ENCODE measurements at places on chromosomes 4 and X.

GRCh38 chr4:144495944-144496343, 150.0 kb upstream of the HHIP start:
- DNase-seq: no peak

- DNase-seq: no peak
Measured at GRCh38 chr4:80173841-80174240, 23.5 kb upstream of the PRDM8 start.

DNA sequence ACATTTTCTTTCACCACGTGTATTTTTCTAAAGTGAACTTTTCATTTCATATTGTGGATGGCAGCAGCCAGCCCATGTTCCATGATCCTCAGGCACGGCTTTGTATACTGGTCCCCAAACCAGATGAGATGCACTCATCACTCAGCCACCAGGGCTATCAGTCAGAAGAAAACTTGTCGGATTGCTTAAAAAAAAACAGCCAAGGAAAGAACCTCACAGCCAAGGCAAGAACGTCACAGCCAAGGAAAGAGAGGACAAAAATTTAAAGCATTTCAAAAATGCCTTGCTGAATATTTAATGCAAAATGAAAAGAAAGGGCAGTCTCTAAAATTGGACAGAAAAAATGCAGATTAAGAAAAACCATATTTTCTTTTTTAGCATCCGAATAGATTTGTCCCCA, 333.3 kb downstream of the PDGFC start:
- no peak for DNase-seq

- no peak for DNase-seq
Measured at GRCh38 chr4:184816962-184817361, 8.8 kb downstream of the ACSL1 start.

- DNase-seq: no peak
Measured at GRCh38 chrX:42027367-42028000, 104.1 kb upstream of the CASK start.

DNA sequence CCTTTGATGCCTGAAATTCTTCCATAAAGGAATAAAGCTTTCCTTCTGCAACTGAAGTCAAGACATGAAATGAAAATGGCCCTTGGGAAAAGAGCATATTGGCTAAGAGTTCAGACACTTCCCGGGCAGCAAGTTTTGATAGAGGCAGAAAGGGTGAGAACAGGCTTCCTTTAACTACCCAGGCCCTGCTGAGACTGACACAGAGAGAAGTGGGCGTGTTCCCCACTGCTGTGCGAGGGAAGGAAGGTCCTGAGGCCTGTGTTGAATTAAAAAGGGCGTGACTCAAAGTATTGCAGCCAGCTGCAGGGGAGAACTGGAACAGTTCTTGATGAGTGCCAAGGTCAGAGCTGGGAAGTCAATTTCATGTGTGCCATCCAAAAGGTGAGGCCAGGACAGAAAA, 33.9 kb upstream of the ADGRG2 start:
- no peak for DNase-seq

- no peak for DNase-seq
Measured at GRCh38 chr4:24701683-24702082, 93.7 kb upstream of the SOD3 start.

DNA sequence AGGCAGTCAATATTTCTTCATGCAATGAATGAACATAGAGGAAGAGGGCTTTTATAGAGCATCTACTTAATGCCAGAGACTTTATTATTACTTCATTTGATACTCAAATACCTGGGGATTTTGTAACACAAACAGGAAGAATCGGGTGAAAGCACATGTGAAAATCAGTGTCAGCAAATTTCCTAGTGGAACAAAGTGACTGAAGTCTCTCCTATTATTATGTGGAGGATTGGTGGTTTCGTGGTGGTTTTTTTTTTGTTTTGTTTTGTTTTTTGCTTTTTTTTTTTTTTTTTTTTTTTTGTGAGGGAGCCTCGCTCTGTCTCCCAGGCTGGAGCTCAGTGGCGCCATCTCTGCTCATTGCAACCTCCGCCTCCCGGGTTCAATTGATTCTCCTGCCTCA, 207.0 kb downstream of the RRAGB start:
- DNase-seq: no peak

DNA sequence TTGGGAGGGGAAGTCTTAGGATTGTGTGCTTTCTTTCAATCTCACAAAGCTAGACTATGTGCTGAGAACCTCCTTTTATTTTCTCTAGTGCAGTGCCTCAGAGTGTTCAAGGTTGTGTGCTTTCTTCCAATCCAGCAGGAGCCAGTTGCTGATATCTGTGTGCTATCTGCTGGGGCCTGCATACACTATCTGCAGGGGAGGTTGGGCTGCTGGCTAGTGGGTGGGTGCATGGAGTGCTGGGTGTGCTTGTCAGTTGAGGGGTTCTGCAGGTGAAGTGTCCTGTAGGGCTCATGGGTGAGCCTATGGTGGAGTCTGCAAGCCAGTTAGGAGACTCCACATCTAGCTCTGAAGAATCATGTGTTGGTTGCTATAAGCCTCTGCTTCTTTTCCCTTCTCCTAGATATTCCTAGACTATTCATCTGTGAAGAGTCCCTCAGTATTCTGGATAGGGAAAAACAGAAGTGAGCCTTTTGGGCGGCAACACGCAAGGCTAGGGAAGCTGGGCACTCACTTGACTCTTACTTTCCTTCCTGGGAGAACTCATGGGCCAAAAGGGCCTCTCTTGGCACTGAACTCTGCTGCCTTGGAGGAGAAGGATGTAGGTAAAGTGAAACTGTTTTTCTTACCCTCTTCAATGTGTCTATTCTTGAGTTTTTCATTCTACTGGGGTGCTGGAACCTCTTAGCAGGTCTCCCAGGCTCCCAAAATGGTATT, 8.0 kb upstream of the CISD2 start:
- no peak for DNase-seq

- DNase-seq: no peak
Measured at GRCh38 chrX:44314259-44314734, 29.2 kb downstream of the EFHC2 start.

GRCh38 chr4:152244659-152245058, 291.2 kb downstream of the FBXW7 start:
- DNase-seq: no peak

- no peak for DNase-seq
Measured at GRCh38 chr4:20761382-20761781, 61.1 kb downstream of the PACRGL start.

GRCh38 chr4:18635531-18635930, 614.0 kb upstream of the LCORL start:
- DNase-seq: no peak

- DNase-seq: no peak
Measured at GRCh38 chrX:23503835-23504539, 163.3 kb upstream of the PRDX4 start.

- DNase-seq: no peak
Measured at GRCh38 chr4:4384837-4385236, 2.1 kb upstream of the NSG1 start.
